Urinary bladder (tissue), 4 donors: ENCODE measurements at places on chromosomes 4 and X.

DNA sequence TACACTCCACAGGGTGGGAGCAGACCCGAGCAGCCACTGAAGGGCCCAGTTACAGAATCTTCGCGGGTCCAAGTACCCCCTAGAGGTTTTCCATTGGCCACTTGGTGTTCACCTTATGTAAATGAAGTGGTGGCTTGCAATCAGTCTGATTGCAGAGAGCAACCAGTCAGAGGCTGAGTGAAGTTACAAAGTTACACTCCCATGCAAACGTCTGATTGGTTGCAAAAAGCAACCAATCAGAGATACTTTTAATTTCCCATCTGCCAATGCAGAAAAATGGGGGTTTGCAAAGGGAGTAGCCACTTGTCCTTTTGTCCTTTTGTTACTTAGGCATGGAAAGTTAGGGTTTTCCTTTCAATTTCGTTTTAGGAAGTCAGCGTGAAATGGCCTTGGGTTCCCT lies 27.0 kb upstream of the NKAP start:
- DNase-seq = no peak

DNA sequence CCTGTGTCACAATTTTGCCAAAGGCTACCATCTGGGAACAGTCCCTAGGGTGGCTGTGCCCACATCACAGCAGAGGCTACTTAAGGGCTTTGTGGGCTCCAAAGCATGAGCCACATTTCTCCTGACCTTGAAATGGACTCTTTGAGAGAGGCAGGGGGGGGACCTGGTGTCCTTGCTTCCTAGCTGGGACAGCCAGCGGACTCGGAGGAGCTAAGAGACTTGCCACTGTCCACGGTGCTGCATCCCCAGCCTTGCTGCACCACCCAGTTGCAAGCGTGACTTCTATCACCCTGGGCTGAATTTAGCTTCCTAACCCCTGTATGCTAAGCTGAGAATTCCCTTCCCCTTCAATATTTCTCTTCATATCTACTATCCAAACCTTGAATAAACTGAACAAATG lies 99.0 kb downstream of the PHKA2 start:
- no peak for DNase-seq

- no peak for DNase-seq
Observed at GRCh38 chr4:37964734-37965457, 4.7 kb downstream of the PTTG2 start.

DNA sequence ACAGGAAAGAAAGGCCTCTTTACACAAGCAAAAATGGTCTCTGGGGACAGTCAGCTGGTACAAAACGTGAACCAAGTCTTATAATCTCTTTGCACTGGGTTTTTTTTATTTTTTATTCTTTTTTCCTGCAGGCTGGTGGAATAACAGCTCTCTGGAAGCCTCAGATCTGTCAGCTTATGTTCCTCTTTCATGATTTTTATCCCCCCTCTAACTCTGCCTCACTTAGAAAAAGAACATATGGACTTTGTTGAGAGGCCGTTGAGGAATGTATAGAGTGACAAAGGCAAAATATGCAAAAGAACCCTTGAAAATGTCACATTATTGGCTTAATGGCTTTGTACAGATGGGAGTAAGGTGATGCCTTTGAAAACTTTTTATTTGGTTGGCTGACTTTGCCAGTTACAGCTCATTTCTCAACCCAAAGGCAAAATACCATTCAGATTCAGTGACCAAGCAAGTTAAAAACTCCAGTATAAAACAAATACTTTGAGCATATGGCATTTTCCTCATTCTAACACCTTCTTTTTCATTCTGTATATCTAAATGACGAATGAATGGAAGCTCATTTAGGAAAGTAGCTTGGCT lies 111.1 kb downstream of the RNF150 start:
- no peak for DNase-seq

- DNase-seq = peak; percentile 61
Observed at GRCh38 chr4:128516301-128516969, 228.8 kb upstream of the PGRMC2 start.

DNA sequence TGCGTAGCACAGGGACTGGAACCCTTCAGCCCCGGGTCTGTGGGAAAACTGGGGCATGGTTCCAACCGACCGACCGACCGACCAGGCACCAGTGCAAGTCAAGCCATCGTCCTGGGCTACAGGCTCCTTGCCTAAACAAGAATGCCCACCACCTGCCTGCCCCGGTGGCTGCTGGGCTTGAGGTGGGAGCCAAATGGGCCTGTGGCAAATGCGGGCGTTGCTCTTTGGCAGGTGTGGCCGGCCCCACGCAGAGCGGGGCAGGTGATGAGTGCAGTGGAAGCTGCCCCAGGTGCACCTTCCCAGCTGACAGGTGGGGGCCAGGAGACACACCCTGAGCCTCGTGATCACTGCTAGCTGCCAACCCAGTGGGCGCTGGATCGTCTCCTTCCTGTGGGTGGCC lies 77.9 kb downstream of the MTMR1 start:
- no peak for DNase-seq

GRCh38 chr4:63814171-63814964 lies 594.9 kb downstream of the TECRL start:
- DNase-seq = no peak

DNA sequence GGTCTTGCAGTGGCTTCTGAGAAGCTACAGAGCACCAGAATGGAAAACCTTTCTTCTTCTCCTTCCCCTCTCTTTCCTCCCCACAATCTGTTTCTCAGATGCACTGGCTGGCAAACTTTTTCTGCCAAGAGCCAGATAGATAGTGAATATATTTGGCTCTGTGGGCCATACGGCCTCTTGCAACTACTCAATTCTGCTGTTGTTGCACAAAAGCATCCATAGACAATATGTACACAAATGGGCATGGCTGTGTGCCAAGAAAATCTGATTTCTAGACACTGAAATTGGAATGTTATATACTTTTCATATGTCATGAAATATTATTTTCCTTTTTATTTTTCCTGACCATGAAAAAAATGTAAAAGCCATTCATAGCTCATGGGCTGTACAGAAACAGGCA lies 3.1 kb downstream of the PHEX start:
- DNase-seq = no peak

- no peak for DNase-seq
Observed at GRCh38 chrX:48751343-48751742, 10.2 kb upstream of the GLOD5 start.

DNA sequence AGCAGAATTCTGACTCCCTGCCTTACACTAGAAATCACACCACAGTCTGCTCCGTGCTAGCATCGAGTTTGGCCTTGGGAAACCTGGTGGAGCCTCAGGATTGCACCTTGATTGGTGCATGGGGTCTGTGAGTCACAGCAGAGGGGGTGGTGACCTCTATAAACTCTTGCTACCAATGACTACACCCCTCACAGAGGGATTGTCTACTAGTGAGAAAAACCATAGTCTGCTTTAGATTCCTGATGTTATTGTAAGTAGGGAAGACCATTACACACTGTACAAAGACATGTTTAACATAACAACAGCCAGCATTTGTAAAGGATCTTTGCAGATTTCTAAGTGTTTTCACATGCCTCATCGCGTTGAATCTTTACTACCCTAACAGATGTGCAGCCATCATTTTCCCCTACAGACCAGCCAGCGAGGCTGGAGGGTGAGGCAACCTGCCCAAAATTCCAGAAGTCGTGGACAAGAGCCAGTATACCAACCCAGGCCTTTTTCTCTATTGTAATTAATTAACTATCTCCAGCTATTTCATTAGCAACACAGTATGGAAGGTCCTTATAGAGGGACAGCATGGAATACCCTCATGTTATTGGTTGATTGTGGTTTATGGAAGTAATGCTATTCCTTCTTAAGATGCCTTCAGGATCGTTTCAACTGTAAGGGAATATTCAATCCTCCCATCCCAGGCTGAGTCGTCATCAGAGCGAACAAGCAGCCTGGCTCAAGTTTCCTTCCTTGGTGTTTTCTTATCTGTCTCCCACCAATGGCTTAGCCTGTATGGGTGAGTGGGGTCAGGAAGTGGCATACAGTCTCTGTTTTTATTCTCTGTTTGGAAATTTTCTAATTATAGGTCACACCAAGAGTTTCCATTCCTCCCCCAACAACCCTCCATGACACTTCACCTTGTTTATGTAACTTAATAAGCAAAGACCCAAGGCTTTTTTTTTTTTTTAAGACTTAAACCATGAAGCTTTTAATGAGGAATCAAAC lies 55.9 kb upstream of the KDR start:
- DNase-seq = no peak

DNA sequence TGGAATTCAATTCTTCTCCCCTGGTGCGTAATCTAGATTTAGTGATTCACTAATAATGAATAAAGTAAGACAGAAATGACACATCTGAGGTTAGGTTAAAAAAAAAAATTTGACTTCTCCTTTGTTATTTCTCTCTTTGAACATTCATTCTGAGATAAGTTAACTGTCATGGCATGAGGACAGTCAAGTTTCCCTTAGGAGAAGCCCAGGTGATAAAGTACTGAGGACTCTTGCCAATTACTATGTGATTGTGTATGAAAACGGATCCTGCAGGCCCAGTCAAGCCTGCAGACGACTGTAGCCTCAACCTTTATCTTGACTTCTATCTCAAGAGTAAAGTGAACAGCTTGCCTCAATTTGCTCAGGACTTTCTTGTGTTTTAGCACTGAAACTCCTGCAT lies 293.2 kb downstream of the PRR32 start:
- DNase-seq = peak; percentile 0

DNA sequence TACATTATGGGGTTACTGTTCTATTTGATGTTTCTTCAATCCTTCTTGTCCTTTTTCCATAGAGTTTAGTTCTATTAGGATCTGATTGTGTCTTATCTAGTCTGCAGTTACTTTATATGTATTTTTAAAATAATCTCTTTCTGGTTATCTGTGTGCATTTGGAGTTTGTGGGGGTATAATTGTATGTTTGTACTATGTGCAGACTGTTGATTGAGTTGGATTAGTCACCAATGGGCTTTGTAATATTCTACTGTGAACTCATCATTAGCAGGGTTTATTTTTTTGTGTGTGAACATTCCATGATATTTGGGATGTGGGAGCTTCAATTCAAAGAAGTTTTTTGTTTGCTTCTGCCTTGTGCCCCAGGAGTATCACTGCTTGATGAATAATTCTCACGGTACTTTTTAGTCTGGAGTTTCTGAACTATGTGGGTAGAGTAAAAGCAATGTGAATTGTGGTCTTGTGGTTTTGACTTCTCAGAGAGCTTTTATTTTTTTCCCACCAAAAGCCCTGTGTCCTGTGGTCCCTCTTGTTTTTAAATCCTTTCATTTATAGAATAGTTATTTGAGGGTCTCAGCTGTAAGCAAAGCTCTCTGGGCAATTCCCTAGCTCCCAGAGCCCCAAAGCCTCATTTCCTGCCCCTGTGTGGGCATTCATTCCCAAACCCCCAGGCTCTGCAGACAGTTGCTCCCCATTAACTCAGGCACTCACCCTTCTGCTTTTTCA lies 127.8 kb downstream of the PHKA2 start:
- DNase-seq = no peak

DNA sequence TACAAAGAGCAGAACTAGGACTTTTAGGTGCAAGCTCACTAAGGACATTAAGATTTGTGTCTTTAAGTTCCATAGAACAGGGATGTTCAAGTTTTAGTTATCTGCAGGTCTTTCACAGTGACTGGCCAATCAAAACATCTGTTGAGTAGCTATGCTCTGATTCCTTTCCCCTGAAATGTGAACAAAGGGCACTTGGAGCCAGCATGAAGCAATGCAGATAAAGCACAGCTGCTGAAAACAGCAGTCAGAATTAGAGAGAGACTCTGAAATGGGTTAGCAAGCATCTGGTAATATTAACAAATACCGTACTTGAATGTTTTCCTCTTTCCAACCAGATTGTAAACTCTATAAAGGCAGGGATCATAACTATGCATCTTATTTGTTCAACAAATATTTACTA lies 276.9 kb downstream of the RAB28 start:
- no peak for DNase-seq

- DNase-seq = no peak
Observed at GRCh38 chr4:4642496-4643000, 100.7 kb upstream of the STX18 start.

GRCh38 chr4:76704133-76704881 lies 193.6 kb downstream of the SOWAHB start:
- DNase-seq = no peak

DNA sequence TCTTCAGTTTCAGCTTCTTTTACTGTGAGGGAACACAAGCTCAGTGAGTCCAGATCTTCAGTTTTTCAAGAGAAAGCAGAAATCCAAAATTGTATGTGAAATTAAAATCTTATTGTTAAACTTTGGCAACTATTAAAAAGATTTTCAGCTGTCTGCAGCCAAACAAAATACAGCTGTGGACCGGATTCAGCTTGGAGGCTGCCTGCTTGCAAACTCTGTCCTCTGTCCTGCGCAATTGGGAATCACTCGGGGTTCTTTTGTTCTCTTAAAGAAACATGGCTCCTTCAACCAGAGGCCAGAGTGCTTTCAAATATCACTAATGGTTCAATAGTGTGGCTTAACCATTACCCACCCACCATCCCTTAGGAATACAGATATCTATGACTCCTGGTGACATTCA lies 201.2 kb downstream of the CHIC2 start:
- DNase-seq = peak; percentile 67

- DNase-seq = no peak
Observed at GRCh38 chr4:152901205-152901604, 34.9 kb upstream of the FHDC1 start.

DNA sequence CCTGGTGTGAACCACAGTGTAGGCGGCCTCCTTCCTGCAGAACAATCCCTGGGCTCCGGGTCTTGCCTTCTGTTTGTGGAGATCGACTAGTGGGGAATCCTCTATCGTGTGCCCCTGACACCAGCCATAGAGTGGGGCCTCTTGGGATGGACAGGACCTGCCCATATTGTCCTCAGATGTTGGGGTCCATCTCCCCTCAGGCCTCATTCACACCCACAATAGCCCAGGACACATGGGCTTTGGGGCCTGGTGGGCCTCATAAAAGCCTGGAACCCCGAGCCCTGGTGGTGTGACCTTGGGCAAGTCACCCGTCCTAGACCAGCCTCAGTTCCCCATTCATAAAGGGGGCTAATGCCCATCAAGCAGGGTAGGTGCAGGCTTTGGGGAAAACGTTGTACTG lies 13.2 kb upstream of the GAGE10 start:
- DNase-seq = no peak

GRCh38 chrX:140292188-140292587 lies 212.7 kb downstream of the SOX3 start:
- DNase-seq = no peak

DNA sequence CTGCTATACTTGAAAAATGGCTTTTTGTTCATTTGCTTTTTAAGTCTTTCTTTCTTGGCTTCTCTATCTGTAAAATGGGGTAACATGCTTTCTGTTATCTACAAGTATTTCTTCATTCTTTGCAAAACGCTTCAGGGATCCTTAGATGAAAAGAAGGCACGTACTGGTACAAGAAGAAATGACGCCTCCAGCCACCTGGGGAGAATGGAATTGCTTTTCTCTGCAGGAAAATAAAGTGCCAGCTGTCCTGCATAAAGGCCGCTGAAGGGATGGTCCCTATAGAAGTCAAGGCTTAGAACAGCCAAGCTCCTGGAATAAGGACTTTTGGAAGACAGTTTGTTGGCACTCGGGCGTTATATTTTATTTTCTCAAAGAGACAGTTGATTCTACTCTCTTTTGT lies 210.8 kb upstream of the RASGEF1B start:
- no peak for DNase-seq

- no peak for DNase-seq
Observed at GRCh38 chrX:10158279-10159144, 1.7 kb downstream of the CLCN4 start.
